ENCODE measurements at places on chromosomes 1 and 21.

DNA sequence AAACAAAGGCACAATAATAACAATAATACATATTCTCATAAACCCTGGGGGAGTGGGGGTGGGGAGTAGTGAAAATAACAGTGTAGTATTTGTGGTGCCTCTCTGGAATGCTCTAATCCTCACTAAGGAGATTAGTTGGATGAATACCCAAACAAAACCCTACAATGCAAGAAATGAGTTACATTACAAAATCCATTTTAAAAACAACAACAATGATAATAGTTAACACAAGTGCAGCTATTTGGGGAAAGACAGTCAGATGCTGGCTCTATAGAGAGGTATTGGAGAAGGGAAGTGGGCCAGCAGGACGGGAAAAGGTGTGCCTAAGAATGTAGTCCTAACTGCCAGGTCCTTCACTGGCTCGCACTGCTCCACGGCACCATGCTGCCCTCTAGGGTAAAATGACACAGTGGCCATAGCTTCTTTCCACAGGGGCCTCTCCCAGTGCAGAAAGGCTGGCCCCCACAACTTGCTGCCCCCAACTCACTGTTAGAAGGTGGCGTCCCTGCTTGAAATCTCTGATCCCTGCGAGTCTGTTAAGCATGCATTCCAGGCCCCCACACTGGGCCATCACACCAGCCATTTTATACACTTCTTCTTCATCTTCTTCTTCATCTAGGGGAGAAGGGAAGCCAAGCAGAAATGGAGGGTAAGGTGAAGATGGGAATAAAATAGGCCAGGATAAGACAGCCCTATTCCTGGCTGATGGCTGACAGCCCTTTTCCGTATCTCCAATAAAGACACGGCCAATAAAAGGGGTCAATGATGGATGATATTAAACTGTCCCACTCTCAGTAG, 113.8 kb downstream of the UBR4 start:
- DNase-seq = no peak

DNA sequence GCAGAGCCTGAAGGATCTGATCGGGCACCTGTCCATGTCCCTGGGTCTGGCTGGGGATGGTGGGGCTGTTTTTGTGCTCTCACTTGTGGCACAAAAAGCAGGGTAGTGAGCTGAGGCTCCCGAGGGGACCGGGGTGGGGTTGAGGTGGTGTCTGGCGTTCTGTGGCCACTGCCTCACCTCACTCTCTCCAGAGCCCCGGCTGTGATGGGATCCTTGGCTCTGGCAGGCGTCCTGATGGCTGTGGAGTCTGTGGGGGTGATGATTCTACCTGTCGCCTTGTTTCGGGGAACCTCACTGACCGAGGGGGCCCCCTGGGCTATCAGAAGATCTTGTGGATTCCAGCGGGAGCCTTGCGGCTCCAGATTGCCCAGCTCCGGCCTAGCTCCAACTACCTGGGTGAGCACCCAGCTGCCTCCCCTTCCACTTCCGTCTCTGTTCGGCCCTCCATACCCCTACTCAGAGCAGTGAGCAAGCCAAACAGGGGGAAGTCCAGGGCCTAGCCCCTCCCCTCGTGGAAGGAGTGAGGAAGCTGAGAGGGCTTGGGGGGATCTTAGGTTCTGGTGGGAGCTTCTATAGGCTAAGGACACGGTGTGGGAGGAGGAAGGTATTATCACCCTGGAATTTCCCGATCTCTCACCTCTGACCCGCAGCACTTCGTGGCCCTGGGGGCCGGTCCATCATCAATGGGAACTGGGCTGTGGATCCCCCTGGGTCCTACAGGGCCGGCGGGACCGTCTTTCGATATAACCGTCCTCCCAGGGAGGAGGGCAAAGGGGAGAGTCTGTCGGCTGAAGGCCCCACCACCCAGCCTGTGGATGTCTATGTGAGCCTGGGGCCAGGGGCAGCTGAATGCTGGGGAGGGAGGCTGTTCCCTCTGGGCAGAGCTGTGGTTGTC, 7.0 kb downstream of the ADAMTSL4 start:
- DNase-seq = no peak

DNA sequence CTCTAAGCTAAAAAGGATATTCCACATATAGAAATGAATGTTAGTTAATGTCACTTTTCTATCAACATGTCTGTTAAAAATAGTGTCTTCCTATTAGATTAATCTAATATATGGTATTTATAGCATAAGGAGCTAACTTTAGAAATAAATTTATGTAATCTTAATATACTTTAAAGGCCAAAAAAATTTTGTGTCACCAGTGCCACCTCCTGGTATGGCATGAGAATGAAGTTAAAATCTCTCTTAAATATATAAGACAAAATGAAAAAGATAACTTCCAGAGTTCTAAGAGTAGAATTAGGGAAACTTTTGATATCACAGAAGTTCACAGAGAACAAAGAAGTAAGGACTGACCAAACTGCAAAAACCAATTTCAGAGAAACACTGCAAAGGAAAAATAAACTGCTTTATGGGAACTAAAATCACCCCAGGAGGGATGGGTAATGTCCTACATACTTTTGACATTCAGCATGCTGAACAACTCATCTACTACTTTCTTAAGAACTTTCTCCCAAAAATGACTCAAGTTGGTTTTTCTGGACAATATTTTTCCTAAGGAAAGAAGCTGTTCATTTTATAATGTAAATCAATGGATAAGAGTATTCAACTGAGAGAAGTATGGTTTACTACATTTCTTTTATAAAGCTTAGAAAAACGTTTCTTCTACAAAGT, 82.8 kb downstream of the TRIM33 start:
- no peak for DNase-seq

- DNase-seq = no peak
These were observed 44.8 kb downstream of the GPR161 start for GRCh38 chr1:168091720-168092550.

All from T-helper 1 cell (primary cell).